ENCODE measurements at places on chromosomes 1 and 21.

GRCh38 chr1:115725600-115725999 lies 42.9 kb downstream of the CASQ2 start:
- no peak for DNase-seq

GRCh38 chr1:224435318-224435763 lies 744 bp upstream of the WDR26 start:
- no peak for DNase-seq

- no peak for DNase-seq
Observed at GRCh38 chr1:245751116-245751515, 596.3 kb downstream of the KIF26B start.

DNA sequence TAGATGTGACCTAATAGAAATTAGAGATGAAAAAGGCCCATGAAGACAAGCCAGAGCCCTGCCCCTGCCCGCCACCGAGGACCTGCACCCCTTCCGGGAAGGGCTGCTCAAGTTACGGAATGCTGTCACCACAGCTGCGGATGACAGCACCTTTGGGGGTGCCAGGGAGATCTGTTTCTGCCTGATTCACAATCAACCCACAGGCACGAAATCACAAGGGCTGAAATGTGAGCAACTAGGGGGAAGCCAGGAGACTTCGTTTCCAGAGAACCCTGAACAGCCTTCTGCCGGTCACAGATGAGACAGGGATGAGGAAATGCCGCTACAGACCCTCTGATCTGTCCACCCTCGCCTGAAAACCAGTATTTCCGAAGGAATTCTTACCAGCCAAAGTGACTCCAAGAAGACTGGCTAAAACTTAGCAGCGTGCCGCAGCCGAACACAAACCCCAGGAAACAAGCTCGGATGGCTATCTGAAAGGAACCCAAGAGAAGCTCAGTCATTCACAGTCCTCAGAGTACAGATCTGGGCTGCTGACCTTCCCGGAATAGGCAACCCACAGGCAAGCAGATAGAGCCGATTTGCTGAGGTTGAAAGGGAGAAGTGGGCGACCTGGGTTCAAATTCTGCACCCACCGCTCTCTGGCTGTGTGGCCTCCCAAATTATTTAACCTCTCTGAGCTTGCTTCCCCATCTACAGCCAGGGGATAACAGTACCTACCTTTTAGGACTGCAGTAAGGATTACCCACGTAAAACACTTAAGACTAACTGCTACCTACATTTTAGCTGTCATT lies 1.1 kb downstream of the ICMT start:
- no peak for DNase-seq

- no peak for DNase-seq
Observed at GRCh38 chr21:26409735-26410134, 163.4 kb downstream of the CYYR1 start.

GRCh38 chr1:45299981-45300668 lies 26.6 kb upstream of the HPDL start:
- peak; percentile 65 for DNase-seq

GRCh38 chr1:234885601-234886000 lies 243.0 kb downstream of the TOMM20 start:
- DNase-seq = no peak

DNA sequence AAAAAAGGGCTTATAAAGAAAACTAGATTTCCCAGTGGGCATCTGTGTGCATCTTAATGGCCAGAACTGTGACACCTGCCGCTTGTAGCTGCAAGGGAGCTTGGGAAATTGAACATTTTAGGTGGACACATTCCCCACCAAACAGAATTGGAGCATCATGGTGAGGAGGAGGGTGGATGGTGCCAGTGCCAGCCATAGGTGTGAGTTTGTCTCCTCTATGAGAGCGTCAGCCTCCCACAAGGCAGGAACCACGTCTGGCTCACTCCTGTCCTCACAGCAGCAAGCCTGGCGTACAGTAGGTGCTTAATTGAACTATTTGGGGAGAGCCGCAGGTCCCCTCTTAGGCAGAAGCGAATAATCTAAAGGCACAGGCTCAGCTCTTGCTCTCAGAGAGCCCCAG lies 124.5 kb upstream of the TMEM51 start:
- no peak for DNase-seq

DNA sequence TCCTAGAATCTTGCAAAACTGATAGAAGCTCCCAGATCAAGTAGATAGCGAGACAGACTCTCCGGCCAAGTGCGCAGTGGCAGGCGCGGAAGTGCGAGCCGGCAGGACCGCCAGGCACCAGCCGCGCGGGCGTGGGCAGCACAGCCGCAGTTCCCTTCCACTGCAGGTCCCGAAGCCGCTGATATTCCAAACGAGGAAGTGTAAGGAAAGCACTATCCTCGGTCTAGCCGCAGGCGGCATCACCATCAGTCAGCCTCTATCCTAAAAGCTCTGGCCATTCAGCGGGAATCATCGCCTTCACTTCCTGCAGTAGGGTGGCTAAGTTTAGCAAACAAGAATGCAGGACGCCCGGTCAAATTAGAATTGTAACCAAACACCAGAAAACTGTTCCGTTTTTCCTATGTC lies 710 bp downstream of the GLRX2 start:
- DNase-seq = peak; percentile 60

GRCh38 chr21:42436914-42437313 lies 33.2 kb downstream of the UBASH3A start:
- no peak for DNase-seq

- DNase-seq = no peak
Observed at GRCh38 chr1:205497351-205497750, 7.1 kb upstream of the CDK18 start.

DNA sequence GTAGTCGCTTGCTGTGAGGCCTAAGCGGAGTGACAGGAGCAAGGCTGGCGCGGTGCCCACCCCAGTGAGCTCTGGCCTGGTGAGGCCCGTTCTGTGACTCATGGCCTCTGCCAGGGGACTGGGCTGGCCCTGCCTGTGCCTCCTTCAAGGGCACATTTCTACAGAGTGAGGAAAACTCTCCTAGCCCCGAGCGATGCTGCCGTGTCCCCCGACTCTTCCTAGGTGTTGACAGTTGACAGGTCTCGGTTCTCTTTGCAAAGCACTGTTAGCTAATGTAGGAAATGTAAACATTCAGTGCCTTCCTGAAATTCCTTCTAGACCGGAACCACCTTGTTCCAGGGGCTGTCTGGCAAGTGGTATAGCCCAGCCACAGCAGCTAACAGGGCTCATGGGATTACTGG lies 43.9 kb downstream of the ABCG1 start:
- no peak for DNase-seq

GRCh38 chr1:228996281-228996680 lies 261.0 kb downstream of the RHOU start:
- DNase-seq = no peak

GRCh38 chr1:118097622-118098348 lies 87.2 kb downstream of the SPAG17 start:
- DNase-seq = no peak

DNA sequence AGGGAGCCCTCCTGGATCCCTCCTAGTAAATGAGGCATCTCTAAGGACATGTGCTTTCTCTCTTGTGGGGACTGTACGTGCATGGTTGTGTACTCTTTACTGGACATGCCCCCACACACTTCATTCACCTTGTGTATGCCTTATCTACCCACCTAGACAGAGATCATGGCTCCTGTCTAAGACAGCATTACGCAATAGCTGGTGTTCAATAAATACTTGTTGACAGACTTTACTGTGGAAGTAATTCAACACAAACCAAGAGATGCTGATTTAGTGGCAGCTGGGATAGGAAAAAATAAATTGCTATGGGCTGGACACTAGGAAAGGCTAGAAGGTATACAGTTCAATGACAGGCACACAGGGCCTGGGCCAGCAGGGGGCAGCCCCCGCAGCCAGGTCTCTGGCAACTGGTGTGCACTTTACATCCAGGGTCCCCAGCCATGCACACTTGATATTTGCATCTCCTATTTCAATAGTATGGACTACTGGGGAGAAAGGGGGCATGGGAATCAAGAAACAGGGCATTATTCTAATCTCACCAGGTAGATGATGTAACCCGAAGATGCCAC lies 24.2 kb downstream of the TRABD2B start:
- no peak for DNase-seq

DNA sequence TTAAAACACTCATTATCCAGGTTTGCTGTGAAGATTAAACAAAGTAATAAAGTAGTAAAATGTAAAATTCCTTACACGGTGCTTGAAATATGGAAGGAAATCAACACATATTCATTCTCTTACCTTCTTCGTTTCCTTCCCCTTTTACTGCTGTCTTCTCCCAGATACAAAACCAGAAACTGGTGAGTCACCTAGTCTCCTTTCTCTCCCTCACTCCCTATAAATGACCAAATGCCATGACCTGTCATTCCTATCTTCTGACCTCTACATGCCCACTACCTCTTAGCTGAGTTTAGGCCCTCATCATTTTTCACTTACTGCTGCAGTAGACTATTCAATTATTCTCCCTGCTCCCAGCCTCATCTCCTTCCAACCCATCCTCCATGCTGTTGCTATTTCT lies 4.3 kb upstream of the NR1I3 start:
- no peak for DNase-seq

GRCh38 chr1:23304140-23304620 lies 39.9 kb downstream of the HNRNPR start:
- DNase-seq = no peak

- no peak for DNase-seq
Observed at GRCh38 chr1:1353389-1354151, 4.4 kb upstream of the DVL1 start.

GRCh38 chr1:153389401-153389800 lies 1.5 kb downstream of the S100A8 start:
- peak; percentile 10 for DNase-seq

- DNase-seq = peak; percentile 36
Observed at GRCh38 chr21:45632637-45633251, 10.8 kb upstream of the PCBP3 start.

GRCh38 chr1:47755101-47755990 lies 241.8 kb downstream of the TRABD2B start:
- DNase-seq = peak; percentile 72

DNA sequence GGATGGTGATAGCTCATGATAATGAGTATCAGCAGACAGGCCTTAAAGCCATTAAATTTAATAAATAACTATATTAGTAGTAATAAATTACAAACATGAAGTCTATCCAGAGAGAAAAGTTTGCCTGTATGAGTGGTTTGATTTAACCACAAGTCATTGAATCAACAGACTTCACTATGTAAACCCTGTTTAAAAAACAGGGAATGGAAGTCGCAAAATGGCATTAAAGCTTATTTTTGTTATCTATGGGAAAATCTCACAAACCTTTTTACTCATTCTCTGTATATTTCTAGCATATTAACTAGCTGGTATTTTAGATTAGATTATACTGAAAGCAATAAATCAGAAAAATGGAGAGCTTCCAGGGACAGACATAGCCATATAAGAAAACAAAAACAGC lies 45.3 kb downstream of the SASS6 start:
- DNase-seq = no peak

GRCh38 chr21:44529011-44529421 lies 11.0 kb downstream of the KRTAP10-1 start:
- DNase-seq = no peak

GRCh38 chr1:179141592-179142251 lies 59.9 kb downstream of the TOR3A start:
- DNase-seq = no peak

DNA sequence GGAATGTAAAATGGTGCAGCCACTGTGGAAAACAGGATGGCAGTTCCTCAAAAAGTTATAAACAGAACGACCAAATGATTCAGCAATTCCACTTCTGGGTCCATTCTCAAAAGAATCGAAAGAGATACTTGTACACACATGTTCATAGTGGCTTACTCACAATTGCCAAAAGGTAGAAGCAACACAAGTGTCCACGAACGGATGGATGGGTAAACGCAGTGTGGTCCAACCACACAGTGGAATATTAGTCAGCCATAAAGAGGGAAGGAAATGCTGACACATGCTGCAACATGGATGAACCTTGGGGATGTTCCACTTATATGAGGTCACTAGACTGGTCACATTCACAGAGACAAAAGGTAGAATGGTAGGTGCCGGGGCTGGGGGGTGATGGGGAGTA lies 5.3 kb downstream of the KRTAP10-1 start:
- no peak for DNase-seq

GRCh38 chr1:223114871-223115270 lies 28.2 kb downstream of the TLR5 start:
- DNase-seq = no peak

DNA sequence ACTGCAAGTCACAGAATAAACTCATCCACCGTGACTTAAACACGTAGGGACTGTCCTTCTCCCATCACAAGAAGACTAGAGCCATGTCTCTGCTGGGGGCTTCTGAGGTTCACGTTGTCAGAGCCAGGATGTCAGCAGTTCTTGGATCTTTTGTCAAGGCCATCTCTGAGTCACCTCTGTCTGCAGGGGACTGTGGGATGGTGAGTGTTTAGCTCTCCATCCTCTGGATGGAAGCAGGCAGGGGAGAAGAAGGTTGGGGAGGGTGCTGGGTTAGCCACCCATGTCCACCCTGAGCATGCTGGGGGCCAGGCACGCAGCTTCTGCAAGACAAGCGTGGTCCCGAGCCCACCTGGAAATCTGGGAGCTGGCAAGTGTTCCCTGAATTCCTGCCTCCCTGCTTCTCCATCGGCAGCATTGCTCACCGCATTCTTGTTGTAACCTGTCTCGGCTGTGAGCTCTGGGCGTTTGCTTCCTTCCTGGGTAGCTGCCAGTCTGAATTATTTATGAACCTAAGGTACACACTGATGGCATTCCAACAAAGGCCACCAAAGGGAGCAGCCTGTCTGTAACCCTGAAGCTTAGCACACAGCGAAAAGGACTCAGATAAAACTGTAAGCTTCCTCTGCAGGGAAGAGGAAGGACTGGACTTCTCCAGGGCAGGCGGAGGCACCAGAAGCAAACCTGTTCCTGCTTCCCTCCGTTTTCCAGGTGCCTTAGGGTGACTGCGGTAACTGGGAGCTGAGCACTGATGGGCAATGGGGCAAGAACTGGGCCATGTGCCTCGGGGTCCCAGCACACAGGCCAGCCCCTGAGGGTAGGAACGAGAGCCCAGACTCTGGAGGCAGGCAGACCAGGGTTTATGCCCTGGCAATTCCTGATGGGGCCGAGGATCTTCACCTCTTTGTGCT lies 88.6 kb downstream of the RIPK4 start:
- no peak for DNase-seq

- DNase-seq = no peak
Observed at GRCh38 chr1:68173283-68173935, 58.9 kb downstream of the WLS start.

DNA sequence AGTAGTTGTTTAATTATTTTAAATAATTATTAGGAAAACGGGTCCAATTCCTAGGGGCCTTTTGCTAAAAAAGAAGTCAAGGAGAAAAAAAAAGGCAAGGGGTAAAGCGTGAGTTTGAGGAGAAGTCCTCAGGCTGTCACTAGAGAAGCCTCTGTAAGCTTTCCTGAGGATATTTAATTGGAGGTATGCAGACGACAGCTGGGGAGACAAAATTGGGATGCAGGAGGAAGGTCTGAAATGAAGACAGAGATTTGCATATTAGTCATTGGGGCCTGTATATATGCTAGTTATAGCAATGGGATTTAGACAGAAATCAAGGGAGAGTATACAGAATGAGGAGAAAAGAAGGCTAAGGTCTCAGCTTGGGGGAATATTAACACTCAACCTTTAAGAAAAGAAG lies 8.6 kb downstream of the ATP6V1G3 start:
- no peak for DNase-seq
